ENCODE measurements at places on chromosomes 13 and 19. TPM values are rescaled to one million over a fixed set of nuclear protein-coding genes. Genes with fewer than 3 reads are reported as not detected.

- DNase-seq = no peak
Observed at GRCh38 chr13:102310691-102311418, 91.0 kb downstream of the FGF14 start.

- DNase-seq = no peak
Observed at GRCh38 chr13:39363382-39363772, 239.6 kb downstream of the LHFPL6 start.

- DNase-seq = no peak
Observed at GRCh38 chr19:58010507-58010906, 7.9 kb upstream of the ZNF606 start.

GRCh38 chr13:98447881-98448641 lies 128.8 kb downstream of the STK24 start:
- no peak for DNase-seq

DNA sequence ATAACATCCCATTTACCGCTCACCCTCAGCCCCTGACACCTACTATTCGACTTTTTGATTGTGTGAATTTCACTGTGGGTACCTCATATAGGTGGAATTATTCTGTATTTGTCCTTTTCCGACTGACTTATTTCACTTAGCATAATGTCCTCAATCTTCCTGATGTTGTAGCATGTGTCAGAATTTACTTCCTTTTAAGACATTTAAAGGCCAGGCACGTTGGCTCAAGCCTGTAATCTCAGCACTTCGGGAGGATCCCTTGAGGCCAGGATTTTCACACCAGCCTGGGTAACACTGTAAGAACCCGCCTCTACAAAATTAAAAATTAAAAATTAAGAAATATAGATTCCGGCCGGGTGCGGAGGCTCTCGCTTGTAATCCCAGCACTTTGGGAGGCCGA lies 13.0 kb downstream of the ZNF490 start:
- no peak for DNase-seq

CASP14 gene
- not detected for polyA plus RNA-seq

All from small intestine (tissue), 16 donors.